ENCODE measurements at places on chromosomes 6 and 20. TPM values are rescaled to one million over a fixed set of nuclear protein-coding genes. Genes with fewer than 3 reads are reported as not detected.

DNA sequence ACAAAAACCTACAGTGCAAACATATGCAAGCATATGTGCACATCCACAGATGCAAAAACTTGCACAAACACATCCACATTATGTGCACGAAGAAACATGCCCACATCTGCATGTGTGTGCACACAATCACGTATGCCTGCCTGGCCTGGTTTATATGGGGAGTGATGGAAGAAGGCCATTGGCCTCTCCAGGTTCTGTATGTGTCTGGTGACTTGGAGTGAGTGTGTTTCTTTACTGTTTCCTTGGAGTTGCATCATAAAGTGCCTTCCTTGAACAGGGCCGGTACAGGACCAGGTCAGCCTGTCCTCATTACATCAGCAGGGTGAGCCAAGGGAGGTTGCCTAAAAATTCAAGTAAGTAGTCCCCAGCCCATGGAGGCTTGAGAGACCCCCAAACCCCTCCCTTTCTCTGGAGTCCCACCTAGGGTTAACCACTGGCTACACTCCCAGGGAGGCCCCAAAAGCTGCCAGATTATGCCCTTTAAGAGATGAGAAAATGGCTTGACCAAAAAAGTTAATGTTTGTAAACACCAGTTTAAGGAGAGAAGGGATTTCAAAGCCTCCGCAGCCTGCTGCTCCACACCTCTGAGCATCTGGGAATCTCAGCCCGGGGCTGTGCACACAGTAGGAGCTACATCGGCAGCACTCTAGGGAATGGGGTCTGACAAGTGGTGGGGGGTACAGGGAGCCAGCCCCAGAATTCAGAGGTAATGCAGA is 140.8 kb downstream of the VEGFA start:
- no peak for DNase-seq

DNA sequence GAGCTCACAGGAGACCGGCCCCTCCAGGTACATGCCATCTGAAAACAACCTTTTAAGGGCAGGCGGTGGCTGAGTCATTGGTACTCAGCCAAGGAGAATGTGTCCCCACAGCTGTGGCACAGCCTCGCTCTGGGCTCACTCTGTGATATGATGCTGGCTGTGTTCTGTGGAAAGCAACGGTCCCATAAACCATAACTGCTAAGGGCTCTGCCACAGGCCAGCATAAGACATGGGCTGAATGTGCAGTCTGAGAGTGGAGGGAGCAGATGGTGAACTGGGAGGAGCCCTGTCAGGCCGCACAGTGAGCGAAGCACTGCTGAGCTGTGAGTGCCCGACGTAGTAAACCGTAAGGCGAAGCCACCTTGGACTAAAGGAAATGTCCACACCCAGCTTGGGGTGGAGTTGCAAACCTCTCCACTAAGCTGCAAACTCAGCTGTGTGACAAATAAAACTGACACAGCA is 375.8 kb downstream of the THBS2 start:
- no peak for DNase-seq

GRCh38 chr6:143233554-143234285 is 173.0 kb downstream of the AIG1 start:
- DNase-seq, result peak; percentile 25

Gene SRMS
- 0.38 TPM for total RNA-seq

- no peak for DNase-seq
Observed at GRCh38 chr20:51171141-51171540, 148.2 kb upstream of the KCNG1 start.
